Cortex of kidney (tissue), 1 donor: ENCODE measurements at places on chromosomes 12 and 14.

- DNase-seq = no peak
These were observed 61.6 kb downstream of the SERPINA3 start for GRCh38 chr14:94673781-94674231.

GRCh38 chr14:73468828-73469375 lies 10.6 kb upstream of the NUMB start:
- DNase-seq = no peak

DNA sequence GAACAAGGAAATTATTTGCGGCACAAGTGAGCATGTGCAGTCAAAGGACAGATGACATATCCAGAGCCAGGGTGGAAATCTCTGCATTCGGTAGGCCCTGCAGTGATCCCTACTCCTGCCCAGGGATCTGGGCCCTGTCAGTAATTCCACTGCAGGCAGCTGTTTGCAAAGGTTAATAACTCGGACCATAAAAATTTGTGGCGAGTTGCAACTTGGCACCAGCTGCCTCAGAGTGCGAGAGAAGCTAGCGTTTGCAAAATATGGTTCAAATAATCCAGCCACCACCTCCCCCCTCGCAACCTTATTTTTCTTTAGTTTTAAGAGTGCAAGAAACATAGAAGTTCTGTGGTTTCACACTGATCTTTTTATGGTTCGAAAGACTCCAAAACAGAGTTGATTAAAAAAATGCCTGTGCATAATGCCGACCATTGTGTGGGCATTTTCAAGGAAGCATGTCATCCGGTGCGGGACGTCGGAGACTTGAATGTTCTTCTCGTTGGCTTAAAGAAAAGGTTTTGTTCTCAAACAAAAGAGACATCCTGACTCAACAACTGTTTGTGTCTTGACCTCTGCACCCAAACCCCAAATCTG lies 224.5 kb downstream of the BCL11B start:
- no peak for DNase-seq

- DNase-seq = no peak
These were observed 57.2 kb downstream of the MVK start for GRCh38 chr12:109630815-109631214.

DNA sequence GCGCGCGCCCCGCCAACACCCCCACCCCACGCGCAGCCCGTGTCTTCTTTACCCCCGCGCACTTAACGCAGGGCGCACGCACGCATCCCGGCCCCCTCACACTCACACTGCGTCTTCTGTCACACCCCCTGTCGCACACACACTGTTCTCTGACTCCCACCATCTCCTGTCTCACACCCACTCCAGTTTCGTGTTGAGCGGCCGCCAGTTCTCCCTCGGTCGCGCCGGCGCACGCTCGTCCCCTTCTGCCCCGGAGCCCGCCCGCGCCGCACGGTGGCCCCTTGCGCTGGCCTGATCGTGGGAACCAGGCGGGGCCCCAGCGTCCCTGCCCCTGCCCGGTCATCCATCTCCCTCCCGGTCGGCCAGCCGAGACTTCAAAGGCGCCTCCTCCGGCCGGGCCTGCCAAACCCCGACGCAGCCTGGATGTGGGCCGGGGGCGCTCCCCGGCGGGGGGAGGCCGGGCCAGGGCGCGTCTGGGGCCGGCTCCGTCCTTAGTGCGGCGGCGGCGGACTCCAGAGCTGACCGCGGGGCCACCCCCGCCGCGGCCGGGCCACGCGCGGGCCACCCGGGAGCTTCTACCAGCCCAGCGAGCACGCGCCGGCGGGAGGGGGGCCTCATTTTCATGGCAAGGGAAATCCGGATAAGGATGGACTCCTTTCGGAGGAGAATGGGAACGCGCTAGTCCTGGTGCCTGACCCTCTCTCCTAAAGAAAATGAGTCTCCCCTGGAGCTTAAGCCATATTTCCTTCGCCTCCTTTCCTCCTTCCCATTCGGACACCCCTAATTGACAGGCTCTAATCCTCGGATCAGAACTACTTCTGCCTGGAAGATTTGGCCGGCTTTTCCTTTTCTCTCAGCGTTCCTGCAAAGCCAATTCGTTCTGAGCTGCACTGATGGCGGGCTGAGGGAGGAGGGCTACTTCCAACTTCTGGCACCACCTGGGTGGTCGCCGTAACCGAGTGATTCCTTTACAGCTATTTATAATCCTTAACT lies 82.0 kb upstream of the HMGA2 start:
- DNase-seq = no peak

DNA sequence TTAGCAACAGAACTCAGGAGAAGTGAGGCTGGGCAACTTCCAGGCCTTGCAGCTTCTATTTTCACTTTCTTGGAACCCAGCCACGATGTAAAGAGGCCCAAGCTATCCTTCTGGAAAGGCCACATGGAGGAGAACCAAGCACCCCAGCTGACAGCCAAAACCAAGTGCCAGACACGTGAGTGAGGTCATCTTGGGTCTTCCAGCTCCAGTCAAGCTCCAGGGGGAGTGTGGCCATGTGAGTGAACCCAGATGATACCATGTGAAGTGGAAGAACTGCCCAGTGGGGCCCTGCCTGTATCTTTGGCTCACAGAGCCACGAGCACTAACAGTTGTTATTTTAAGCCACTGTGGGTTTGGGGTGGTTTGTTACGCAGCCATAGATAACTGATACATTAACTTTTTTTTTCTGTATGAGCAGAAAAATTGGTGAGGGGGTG lies 126.8 kb upstream of the MAP1LC3B2 start:
- DNase-seq = no peak

DNA sequence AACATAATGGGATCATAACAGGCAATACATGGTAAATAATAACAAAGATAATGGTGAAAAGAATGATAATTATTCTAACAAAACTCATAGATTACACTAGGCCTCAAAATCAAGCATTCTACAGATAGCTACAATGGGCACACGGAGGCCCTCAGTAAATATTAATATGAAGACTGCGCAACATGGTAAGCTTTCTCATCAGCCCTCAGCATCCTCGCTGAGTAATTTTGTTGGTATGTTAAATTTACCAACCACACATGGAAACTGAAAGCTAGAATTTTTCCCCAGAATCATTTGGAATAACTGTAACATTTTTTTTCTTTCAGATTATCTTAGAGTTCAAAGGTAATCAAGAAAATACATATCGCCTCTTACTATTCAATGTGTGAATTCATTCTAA lies 74.2 kb upstream of the PYGL start:
- DNase-seq = no peak

DNA sequence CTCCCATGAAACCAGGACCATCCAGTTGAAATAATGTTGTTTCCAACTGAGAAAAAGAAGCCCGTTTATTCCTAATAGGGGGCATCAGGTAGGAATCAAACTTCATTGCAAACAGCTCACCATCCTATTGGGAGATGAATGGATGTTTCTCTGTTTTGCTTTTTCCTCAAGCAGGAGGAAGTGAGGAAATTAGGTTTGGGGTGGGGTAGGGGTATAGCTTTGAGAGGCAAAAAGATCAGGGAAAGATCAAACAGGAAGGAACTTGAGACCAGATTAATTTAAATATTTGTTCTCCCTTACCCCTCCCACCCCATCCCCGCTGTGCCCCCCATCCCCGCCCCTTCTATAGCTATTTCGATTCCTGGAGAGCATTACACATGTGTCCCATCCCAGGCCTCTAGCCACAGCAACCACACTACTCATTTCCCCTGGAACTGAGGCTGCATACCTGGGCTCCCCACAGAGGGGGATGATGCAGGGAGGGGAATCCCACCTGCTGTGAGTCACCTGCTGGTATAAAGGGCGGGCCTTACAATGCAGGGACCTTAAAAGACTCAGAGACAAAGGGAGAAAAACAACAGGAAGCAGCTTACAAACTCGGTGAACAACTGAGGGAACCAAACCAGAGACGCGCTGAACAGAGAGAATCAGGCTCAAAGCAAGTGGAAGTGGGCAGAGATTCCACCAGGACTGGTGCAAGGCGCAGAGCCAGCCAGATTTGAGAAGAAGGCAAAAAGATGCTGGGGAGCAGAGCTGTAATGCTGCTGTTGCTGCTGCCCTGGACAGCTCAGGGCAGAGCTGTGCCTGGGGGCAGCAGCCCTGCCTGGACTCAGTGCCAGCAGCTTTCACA lies at the start of gene IL23A:
TSS of gene IL23A (plus strand) at position 577 of the 850 bp plus-strand sequence. CDS start at position 738, 161 bp downstream.
- DNase-seq = no peak

DNA sequence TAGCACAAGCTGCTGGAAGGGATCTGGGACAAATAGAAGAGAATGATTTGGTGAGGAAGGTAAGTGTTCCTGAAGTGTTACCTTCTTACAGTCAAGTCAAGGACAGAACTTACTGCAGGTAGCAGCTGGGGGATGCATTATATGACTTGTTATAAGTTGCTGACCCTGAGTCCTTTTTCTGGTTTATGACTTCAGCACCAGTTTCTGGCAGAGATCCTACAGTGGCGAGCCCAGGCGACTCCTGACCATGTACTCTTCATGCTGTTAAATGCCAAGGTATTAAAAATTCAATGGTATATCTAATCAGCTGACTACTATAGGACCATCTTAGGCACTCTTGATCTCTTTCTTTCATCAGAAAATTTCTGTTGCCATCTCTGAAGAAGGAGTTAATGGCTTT lies 45.1 kb upstream of the ATF1 start:
- no peak for DNase-seq

- DNase-seq = no peak
These were observed 352.7 kb downstream of the AEBP2 start for GRCh38 chr12:19792028-19792427.

- DNase-seq = no peak
These were observed 13.0 kb downstream of the SAMD15 start for GRCh38 chr14:77390188-77390587.

DNA sequence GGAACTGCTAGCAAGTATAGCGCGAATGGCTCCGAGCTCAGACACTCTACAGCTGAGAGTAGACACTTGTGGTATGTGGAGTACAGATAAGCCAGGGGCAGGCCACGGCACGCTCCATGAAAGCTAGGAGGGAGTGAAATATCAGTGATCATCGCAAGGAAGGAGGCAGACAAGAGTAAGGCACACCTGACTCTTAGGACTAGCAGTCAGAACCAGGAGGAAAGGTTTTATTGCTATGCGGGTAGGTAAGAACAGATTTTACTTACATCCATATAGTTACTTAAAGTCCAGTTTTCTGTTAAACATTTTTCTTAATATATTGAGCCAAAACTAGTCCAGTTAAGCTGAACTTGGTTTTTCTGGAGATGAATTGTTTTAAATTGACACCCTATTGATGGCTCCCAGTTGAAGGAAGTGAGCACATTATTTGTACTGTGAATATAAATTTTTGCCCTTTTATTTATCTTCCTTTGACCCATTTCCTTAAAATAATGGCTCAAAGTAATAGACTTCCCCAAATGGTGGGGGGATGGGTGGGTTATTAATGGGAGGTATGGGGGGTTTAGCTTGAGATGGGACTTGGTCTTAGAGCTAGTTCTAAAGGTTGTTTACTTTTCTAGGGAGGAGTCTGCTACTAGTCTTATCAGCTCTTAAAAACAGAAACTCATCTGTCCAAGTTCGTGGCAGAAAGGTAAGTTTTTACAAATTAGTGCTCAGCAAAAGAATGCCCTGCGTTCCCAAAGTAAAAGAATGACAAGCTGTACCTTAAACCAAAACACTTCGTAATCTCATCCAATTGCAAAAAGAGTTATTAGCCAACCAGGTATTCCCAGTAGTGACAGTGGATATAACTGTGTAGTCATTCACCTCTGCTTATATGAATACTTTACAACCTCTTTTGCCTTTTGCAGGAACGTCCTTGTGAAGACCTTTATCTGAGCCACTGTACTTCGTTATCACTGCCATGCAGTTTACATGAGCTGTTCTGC lies 5.8 kb downstream of the HNRNPA1 start:
- DNase-seq = no peak

GRCh38 chr12:16962889-16963288 lies 356.9 kb upstream of the LMO3 start:
- no peak for DNase-seq
